ENCODE measurements at places on chromosomes 7 and 10.

- no peak for DNase-seq
Measured at GRCh38 chr7:131556909-131557651, 652 bp upstream of the PODXL start.

DNA sequence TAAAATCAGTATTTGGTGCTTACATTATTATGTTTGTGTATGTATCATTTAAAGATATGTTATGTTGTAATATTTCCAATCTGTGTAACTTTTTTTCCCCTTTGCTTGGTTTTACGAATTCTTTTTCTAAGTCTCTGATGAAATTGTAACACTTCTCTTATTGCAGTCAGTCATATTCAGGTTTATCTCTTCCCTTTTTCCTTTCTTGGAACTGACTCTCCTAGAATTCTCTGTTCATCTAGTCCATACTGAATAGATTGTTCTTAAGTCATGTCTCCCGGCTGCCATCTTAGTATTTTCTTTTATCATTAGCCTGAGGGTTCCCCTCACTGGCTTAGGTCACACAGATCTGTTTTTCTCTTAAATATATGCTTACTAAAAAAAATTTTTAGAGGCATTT lies 44.6 kb downstream of the PHTF2 start:
- no peak for DNase-seq

DNA sequence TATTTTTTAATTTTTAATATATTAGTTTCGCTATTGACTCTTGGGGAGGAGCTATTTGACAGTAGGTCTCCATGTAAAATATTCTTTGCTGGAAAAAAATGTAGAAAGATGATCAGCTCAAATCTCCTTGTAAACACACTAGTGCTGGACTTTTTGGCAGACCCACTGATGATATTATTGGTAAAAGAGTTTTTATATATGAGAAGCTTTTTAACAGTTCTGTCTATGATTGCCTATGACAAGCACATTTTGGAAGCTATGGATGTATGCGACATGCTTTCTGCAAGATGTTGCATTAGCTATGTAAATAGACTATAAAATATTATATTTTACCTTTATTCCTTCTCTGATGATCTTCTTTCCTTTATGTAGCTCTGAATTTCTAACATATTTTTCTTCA lies 928.5 kb downstream of the DNAJB9 start:
- DNase-seq = no peak

- DNase-seq = no peak
Measured at GRCh38 chr7:35253460-35253709, 515 bp downstream of the TBX20 start.

DNA sequence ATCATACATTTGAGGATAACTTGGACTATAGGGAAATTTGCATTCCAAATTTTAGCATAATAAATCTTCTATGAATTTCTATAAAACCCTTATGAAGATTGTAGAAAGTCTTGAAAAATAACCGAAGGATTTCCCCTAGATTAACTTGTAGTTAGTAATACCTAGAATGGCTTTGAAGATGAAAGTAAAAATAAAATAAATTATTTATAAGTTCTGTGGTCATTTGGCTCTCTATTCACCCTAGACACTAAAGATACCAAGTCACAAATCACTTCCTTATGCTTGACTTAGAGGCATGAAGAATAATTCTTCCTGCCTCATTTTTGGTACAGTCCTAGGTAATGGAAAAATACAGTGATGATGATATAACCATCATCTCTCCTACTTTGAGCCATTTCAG lies 79.3 kb downstream of the CSTF2T start:
- no peak for DNase-seq

DNA sequence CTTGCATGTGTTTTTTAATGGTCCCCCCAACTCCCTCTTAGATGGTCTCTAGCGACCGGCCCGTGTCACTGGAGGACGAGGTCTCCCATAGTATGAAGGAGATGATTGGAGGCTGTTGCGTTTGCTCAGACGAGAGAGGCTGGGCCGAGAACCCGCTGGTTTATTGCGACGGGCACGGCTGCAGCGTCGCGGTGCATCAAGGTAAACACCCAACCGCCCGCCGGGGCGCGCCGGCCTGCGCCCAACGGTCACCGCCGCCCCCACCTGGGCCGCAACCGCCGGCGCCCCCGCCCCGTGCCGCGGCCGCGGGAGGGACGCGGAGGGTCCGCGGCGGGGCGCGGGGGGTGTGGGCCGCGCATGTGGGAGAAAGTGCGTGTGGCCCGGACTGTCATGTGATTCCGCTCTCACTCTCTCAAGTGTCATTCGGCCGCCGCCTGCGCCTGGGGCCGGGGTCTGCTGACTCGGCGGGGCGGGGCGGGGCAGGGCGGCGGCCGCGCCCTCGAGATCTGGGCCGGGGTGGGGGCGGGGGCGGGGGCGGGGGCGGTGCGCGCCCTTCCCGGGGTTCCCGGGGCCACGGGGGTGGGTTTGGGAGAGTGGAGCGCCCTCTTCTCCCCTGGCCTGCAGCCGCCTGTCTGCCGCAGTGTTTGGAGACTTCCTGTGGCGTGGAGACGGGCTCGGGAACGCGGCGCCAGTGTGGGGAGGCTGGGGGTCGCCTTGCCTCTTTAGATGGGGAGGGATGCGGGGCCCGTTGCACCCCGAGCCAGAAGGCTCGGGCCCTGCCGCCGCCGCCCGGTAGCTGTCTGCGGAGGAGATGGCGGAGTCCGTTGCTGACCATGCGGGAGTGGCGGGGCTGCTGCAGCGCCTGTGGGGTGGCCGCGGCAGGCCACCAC lies 817 bp downstream of the MLLT10 start:
- DNase-seq = no peak

DNA sequence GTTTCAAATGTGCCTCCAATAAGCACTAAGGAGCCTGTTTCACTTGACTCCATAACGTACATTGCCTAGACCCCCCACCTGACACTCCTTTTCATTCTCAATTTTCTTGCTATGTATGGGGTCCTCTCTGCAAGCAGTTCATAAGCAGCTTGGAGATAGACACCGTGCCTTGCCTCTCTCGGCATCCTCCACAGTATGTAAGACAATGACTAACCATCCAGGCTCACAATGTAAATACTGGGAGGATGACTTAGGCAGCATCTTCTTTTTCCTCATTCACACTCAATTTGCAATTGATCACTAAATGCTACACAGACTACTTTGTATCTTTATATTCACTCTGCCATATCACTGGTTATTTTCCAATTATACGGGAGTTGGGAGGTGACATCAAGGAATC lies 22.8 kb upstream of the CABCOCO1 start:
- no peak for DNase-seq

GRCh38 chr10:132986076-132986475 lies 43.7 kb upstream of the CFAP46 start:
- DNase-seq = no peak

All from NCI-H1048 (cell line).